ENCODE measurements at places on chromosomes 7 and 10. TPM values are rescaled to one million over a fixed set of nuclear protein-coding genes. Genes with fewer than 3 reads are reported as not detected.

GRCh38 chr10:64011912-64012714 lies 490.9 kb downstream of the REEP3 start:
- H3K27me3 ChIP-seq: no peaks in the 10 kb centered on the region
- peak; percentile 11 for DNase-seq
- no peak overlapping the region for H3K4me3 ChIP-seq
- no peak overlapping the region for H3K27ac ChIP-seq
- no peaks in the 10 kb centered on the region for H3K36me3 ChIP-seq
- peaks cover 9% of the 10 kb centered on the region for H3K4me1 ChIP-seq

DNA sequence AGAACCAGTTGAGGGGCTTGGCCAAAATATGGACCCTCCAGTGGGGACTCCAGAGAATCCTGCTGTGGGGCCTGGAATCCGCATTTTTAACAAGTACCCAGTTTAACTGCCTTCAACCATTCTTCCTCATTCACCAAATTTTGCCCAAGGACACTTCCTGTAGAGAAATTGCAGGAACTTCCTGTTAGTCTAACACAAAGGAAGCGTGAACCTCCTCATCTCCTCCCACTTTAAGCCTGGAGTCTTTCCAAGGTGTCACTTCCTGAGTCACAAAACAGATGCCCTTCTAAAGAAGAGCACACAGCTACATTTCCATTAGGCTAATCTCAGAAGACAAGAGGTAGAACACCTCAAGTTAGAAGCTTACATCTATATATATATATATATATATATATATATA lies 188.4 kb downstream of the PPP1R17 start:
- H3K4me1 ChIP-seq: peaks cover 4% of the 10 kb centered on the region
- H3K27ac ChIP-seq: no peak overlapping the region
- no peak for DNase-seq
- H3K4me3 ChIP-seq: no peak overlapping the region

The PURB gene
- 5.1 TPM for polyA plus RNA-seq

- H3K4me3 ChIP-seq: no peak overlapping the region
- peaks cover 4% of the 10 kb centered on the region for H3K4me1 ChIP-seq
- H3K36me3 ChIP-seq: no peaks in the 10 kb centered on the region
- H3K27ac ChIP-seq: no peak overlapping the region
- no peaks in the 10 kb centered on the region for H3K27me3 ChIP-seq
Observed at GRCh38 chr10:118057361-118057760, 10.6 kb upstream of the RAB11FIP2 start.

- no peak for DNase-seq
- no peak overlapping the region for H3K27ac ChIP-seq
- H3K4me3 ChIP-seq: no peak overlapping the region
- H3K27me3 ChIP-seq: no peaks in the 10 kb centered on the region
- no peaks in the 10 kb centered on the region for H3K36me3 ChIP-seq
Observed at GRCh38 chr7:17415955-17416354, 117.5 kb downstream of the AHR start.

The TAS2R40 gene
- not detected for polyA plus RNA-seq

The SSC4D gene
- 0.98 TPM for polyA plus RNA-seq

- no peak overlapping the region for H3K27ac ChIP-seq
- no peaks in the 10 kb centered on the region for H3K36me3 ChIP-seq
- no peak overlapping the region for H3K4me3 ChIP-seq
- DNase-seq: peak; percentile 4
- H3K4me1 ChIP-seq: peaks cover 4% of the 10 kb centered on the region
Observed at GRCh38 chr7:13198727-13199126, 511.3 kb downstream of the ARL4A start.

GRCh38 chr7:92155108-92155739 lies 20.9 kb upstream of the CYP51A1 start:
- no peak overlapping the region for H3K27ac ChIP-seq
- H3K27me3 ChIP-seq: no peaks in the 10 kb centered on the region
- H3K36me3 ChIP-seq: no peaks in the 10 kb centered on the region
- peaks cover 4% of the 10 kb centered on the region for H3K4me1 ChIP-seq

- no peak for DNase-seq
- H3K4me3 ChIP-seq: peak overlapping the region; percentile 84
- no peaks in the 10 kb centered on the region for H3K27me3 ChIP-seq
- H3K36me3 ChIP-seq: no peaks in the 10 kb centered on the region
- H3K4me1 ChIP-seq: peaks cover 12% of the 10 kb centered on the region
- peak overlapping the region; percentile 94 for H3K27ac ChIP-seq
Observed at GRCh38 chr10:5446390-5446926, 34.1 kb downstream of the NET1 start.

GRCh38 chr7:70093205-70093904 lies 495.1 kb downstream of the AUTS2 start:
- no peaks in the 10 kb centered on the region for H3K36me3 ChIP-seq
- peak; percentile 4 for DNase-seq
- peaks cover 4% of the 10 kb centered on the region for H3K4me1 ChIP-seq
- H3K27ac ChIP-seq: no peak overlapping the region

The TPST1 gene
- 31.5 TPM for polyA plus RNA-seq

- peaks cover 3% of the 10 kb centered on the region for H3K4me1 ChIP-seq
- H3K36me3 ChIP-seq: no peaks in the 10 kb centered on the region
- no peak overlapping the region for H3K27ac ChIP-seq
- H3K27me3 ChIP-seq: no peaks in the 10 kb centered on the region
- H3K4me3 ChIP-seq: no peak overlapping the region
Observed at GRCh38 chr10:34596351-34596750, 218.7 kb downstream of the PARD3 start.

GRCh38 chr7:139598642-139599041 lies 75.2 kb downstream of the CLEC2L start:
- H3K4me1 ChIP-seq: no peaks in the 10 kb centered on the region
- DNase-seq: no peak
- H3K27ac ChIP-seq: no peak overlapping the region
- H3K36me3 ChIP-seq: peaks cover 34% of the 10 kb centered on the region
- no peak overlapping the region for H3K4me3 ChIP-seq
